ENCODE measurements at places on chromosomes 5 and 9.

DNA sequence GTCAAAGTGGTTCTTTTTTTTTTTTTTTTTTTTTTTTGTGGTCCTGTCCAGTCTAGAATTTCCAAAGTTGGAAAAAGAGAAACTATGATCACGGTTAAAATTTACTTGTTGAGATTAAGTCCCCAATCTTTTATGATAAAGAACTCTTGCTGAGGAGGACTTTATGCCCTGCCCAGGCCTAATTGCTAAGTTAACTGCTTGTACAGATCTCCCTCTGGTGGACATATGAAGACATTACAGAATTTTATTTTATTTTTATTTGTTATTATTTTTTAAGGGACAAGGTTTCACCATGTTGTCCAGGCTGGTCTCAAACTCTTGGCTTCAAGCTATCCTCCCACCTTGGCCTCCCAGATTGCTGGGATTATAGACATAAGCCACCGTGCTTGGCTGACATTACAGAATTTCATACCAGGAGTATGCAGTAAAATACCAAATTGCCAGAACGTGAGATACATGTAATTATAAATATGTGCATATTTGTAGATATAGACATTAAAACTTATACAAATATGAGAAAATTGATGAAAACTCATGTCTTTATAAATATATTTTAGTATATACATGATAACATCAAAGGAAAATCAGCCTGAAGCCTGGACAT, 91.2 kb downstream of the RFK start:
- peak; percentile 12 for DNase-seq

- DNase-seq, result no peak
Observed at GRCh38 chr5:116135344-116135743, 50.5 kb downstream of the COMMD10 start.

DNA sequence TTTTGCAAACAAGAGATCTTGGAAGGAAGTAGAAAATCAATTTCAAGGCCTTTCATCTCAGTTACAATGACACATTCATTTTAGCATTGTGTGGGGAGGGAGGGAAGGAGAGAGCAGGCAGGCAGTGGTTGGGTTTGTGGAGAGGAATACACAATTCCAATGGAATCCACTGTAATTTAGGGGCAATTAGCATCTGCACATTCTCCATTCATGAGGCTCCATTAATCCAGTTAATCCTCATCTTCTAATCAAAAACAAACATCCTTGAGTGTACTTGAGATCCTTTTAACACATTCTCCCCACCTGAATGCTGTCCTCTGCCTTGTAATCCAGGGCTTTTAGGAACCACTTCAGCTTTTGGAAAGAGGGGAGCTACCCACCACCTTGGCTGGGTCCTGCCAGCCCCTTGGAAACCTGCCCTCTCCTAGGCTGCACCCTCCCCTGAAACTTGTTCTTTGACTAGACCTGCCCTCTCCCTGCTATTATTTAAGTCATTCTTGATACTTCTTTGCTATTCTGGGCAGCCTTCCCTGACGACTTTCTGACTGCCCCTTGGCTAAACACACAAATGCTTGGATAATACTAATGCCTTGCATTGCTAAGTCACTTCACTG, 271.2 kb downstream of the SLIT3 start:
- no peak for DNase-seq

GRCh38 chr5:135013947-135014570, 20.0 kb downstream of the PITX1 start:
- no peak for DNase-seq

GRCh38 chr5:159416438-159416837, 86.2 kb upstream of the IL12B start:
- no peak for DNase-seq

DNA sequence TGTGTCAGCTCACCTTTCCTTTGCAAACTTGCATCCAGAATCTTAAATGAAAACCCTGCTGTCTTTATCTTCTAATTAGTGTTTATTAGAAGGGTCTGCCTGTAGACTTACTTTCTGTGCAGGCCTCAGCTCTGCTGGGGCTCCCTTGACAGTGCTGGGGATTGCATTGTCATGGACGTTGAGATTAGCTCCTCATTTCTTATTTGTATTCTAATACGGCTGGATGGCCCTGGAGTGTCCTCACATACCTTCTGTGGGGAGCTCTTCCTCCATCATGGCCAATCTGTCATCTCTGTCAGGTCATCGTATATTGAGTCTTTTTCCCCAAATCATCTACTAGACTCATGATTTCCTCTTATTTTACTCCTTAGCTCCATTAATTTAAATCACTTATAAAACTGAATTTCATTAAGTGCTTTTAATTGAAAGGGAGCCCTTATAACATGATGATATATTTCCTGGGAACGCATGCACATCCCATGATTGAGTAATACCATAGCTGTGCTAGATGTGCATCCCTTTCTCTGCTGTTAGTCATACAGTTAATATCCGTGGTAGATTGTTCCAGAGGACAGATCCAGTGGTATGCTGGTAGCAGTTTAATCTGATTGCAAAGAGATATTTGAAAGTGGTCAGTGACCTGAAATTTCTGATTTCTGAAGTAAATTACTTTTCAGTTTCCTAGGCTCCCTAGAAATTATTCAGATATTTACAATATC, 61.6 kb downstream of the ICE1 start:
- DNase-seq, result no peak

- no peak for DNase-seq
Observed at GRCh38 chr5:7320701-7321301, 75.1 kb upstream of the ADCY2 start.

DNA sequence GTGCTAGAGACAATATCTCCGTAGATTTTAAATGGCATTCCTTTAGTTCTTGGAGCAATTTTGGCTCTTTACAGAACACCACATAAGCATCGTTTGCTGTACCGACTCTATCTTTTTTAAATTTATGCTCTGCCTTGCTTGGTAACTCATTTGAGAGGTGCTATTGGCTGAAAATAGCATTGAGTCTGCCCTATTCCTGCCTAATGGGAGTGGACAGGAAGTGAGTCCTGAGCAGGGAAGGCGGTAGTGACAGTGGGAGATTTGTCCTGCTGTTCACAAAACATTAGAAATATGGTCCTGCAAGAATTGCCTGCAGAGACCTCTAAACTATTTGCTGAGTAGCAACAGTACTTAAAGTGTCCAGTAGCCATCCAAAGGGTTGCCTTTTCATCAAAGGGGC, 115.2 kb upstream of the IFNE start:
- DNase-seq, result no peak

DNA sequence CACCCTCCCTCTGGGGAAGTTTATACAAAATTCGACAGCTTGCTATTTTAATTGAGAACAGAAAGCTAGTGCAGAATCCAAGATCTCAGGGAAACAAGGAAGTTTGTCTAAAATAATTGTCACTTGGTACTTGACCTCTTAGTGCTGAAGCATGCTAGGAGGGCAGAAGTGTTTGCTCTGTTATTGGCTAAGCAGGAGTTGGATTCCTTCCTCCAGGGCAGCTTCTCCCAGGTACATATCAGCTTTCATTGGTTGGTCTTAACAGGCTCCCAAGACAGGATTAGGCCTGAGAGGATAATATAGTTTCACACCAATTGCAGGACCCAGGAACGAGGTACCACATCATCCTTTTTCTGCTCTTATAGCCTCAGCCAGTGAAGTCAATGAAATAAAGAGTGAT, 432.8 kb downstream of the IRX1 start:
- no peak for DNase-seq

DNA sequence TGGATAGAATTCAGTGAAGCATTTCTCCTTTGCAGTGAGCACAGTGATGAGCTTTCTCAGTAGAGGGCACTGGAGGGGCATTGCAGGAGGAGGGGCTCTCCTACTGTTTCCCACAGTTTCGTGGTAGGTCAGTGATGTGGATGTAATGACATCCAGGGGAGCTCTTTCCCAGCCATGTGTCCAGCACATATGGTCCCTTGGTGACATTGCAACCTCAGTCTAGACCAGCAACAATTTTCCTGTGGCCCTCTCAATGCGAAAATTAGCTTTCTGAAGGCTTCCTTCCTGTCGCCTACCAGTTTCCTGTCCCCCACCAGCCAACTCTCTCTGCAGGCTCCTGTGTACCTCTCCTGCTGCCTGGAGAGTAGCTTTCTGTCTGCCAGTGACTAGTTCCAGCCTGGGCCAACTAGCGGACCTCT, 6.9 kb upstream of the PDCL start:
- no peak for DNase-seq

GRCh38 chr9:69674716-69675438, 2.7 kb upstream of the APBA1 start:
- no peak for DNase-seq

GRCh38 chr9:100370064-100370723, 17.5 kb upstream of the TEX10 start:
- DNase-seq, result no peak

- no peak for DNase-seq
Observed at GRCh38 chr5:151624476-151624875, 33.3 kb upstream of the FAT2 start.

DNA sequence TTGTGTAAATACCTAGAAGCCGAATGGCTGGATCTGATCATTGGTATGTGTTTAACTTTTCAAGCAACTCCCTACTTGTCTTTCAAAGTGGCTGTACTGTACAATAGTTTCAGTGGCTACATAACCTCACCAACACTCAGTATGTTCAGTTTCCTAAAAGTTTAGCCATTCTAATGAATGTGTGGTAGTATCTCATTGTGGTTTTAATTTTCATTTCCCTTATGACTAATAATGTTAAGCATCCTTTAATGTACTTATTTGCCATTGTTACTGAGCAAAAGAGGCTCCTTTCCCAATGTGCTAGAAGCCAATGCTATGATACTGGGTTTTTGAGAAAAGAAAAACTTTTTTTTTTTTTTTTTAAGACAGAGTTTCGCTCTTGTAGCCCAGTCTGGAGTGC, 27.8 kb upstream of the ALDOB start:
- no peak for DNase-seq
